ENCODE measurements at places on chromosomes 3 and 15. TPM values are rescaled to one million over a fixed set of nuclear protein-coding genes. Genes with fewer than 3 reads are reported as not detected.

GRCh38 chr3:194357681-194358080 is 6.6 kb upstream of the CPN2 start:
- no peak overlapping the region for H3K4me3 ChIP-seq
- H3K27ac ChIP-seq, result no peak overlapping the region
- no peak for DNase-seq
- no peaks in the 10 kb centered on the region for H3K4me1 ChIP-seq

- no peak overlapping the region for H3K27ac ChIP-seq
- no peaks in the 10 kb centered on the region for H3K4me1 ChIP-seq
- H3K27me3 ChIP-seq, result no peaks in the 10 kb centered on the region
- no peaks in the 10 kb centered on the region for H3K36me3 ChIP-seq
- H3K4me3 ChIP-seq, result no peak overlapping the region
- no peak for DNase-seq
Observed at GRCh38 chr15:99084965-99085364, 19.9 kb upstream of the SYNM start.

DNA sequence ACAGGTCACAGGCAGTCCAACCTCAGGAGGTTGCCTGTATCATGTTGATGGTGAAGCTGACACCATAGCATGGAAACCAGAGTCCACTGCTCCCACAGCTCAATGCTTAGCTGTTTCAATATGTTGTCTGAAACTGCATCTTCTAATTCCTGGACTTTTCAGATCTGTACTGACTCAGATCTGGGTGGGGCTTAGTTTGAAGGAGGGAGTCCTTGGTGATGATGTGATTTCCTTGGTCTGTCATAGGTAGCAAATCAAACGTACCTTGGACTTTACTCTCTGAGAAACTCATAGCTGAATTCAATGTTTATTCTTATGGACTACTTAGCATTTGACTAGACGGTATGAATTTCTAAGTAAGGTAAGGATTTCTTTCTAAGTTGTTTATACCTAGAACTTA is at the start of gene HHLA2:
Gene HHLA2 (plus strand): TSS at position 310 of the 400 bp plus-strand sequence. CDS start 55,266 bp downstream, outside the sequence.
- no peak within 1 kb of the TSS for H3K4me3 ChIP-seq
- H3K36me3 ChIP-seq, result no peaks in the 10 kb centered on the region
- H3K27me3 ChIP-seq, result no peaks in the 10 kb centered on the region
- H3K27ac ChIP-seq, result no peak within 1 kb of the TSS

Gene PSTPIP1
- not detected for total RNA-seq

GRCh38 chr3:14847613-14848541 is 29.1 kb downstream of the FGD5 start:
- H3K27me3 ChIP-seq, result peaks cover 16% of the 10 kb centered on the region
- no peak overlapping the region for H3K27ac ChIP-seq
- H3K36me3 ChIP-seq, result no peaks in the 10 kb centered on the region
- H3K4me3 ChIP-seq, result no peak overlapping the region
- no peaks in the 10 kb centered on the region for H3K4me1 ChIP-seq
- no peak for DNase-seq

- H3K36me3 ChIP-seq, result peaks cover 9% of the 10 kb centered on the region
- peak; percentile 39 for DNase-seq
- H3K27me3 ChIP-seq, result no peaks in the 10 kb centered on the region
- H3K4me3 ChIP-seq, result peak overlapping the region; percentile 86
- peaks cover 31% of the 10 kb centered on the region for H3K4me1 ChIP-seq
- peak overlapping the region; percentile 55 for H3K27ac ChIP-seq
Observed at GRCh38 chr3:52534281-52535183, 875 bp upstream of the NT5DC2 start.

DNA sequence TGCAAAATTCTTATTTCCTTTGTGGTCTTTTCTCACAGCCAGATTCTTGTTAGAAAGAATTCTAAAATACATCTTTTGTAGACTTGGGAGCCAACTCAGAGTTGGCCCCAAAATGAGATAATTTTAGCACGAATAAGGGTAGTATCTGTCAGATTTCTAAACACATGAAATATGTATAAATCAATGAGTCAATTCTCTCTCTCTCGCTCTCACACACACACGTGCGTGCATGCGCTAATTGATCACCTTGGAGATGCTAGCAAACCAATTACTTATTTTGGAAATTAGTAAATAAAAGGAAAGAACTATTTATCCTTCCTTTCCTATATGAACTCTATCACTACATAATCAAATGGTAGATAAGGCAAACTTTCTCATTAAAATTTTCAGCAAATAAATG is 32.9 kb upstream of the PIK3R4 start:
- H3K36me3 ChIP-seq, result no peaks in the 10 kb centered on the region
- no peaks in the 10 kb centered on the region for H3K4me1 ChIP-seq
- H3K27me3 ChIP-seq, result 0 out of 2 replicates have a peak, but pooled peaks cover 2% of the 10 kb centered on the region
- H3K4me3 ChIP-seq, result no peak overlapping the region

Gene SH2D7
- not detected for total RNA-seq

DNA sequence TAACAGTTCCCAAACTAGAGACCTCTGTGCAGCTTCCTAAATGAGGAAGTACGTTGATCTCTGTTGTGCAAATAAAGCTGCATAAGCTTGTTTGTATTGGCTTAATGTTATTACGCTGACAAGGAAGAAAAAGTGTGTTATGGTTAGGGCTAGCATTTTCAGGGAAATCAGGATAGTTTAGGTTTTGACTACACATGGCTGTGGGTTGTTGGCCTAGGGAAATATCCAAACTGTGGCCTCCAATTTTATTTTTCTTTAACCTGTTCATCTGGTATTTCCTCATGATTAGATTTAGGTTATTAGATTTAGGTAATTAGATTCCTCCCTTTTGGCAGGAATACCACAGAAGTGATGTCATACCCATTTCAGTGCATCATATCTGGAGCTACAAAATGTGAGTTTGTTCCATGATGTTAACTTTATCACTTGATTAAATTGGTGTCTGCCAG is 8.7 kb upstream of the MCCC1 start:
- 0 out of 2 replicates have a peak, but pooled peaks cover 6% of the 10 kb centered on the region for H3K4me1 ChIP-seq
- H3K27ac ChIP-seq, result no peak overlapping the region
- DNase-seq, result no peak
- H3K27me3 ChIP-seq, result no peaks in the 10 kb centered on the region
- H3K36me3 ChIP-seq, result no peaks in the 10 kb centered on the region

GRCh38 chr3:62027241-62027640 is 346.1 kb downstream of the FEZF2 start:
- H3K27ac ChIP-seq, result no peak overlapping the region
- H3K27me3 ChIP-seq, result no peaks in the 10 kb centered on the region
- H3K4me3 ChIP-seq, result no peak overlapping the region
- no peak for DNase-seq

DNA sequence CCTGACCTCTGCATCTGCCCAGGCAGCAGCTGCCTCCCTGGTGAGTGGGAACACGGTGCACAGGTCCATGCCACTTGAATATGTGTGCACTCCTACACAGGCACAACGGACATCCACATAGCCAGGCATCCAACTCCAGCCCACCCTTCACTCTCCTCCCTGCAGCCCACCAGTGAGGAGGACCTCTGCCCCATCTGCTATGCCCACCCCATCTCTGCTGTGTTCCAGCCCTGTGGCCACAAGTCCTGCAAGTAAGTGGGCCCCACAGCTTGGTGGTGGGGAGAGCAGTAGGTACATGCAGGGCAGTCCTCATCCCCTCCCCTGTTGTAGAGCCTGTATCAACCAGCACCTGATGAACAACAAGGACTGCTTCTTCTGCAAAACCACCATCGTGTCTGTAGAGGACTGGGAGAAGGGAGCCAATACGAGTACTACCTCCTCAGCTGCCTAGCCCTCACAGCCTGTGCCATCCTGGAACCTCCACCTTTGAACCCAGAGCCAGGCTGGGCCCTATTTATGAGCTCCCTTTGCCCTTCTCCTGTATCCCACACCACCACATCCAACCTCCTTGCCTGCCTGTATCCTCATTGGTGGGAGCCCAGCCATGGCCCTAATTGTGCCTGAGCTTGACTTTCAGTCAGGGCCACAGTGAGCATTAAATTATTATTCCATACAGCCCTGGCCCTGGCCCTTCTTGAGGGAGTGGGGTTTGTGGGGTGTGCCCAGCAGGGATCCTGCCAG is 1.5 kb upstream of the AMIGO3 start:
- no peak overlapping the region for H3K4me3 ChIP-seq
- H3K27ac ChIP-seq, result no peak overlapping the region
- peaks cover 60% of the 10 kb centered on the region for H3K36me3 ChIP-seq
- no peak for DNase-seq
- H3K27me3 ChIP-seq, result no peaks in the 10 kb centered on the region
- H3K4me1 ChIP-seq, result peaks cover 31% of the 10 kb centered on the region

Measured in SJSA1 (cell line).